H7 (cell line): ENCODE measurements at places on chromosomes 3 and 15. TPM values are rescaled to one million over a fixed set of nuclear protein-coding genes. Genes with fewer than 3 reads are reported as not detected.

CASR gene
- total RNA-seq: 0.10 and 0.15 TPM in 2 replicates

SSR3 gene
- 118 and 140 TPM in 2 replicates for total RNA-seq

MKRN2OS gene
- total RNA-seq: not detected in 2 replicates

RAD51 gene
- 14.2 and 16.1 TPM in 2 replicates for total RNA-seq

CTXN2 gene
- total RNA-seq: 0.07 TPM in 1 of 2 replicates, not detected in the other

CDHR4 gene
- not detected in 2 replicates for total RNA-seq

PP2D1 gene
- not detected in 2 replicates for total RNA-seq

COL6A6 gene
- total RNA-seq: under 0.01 TPM in 1 of 2 replicates, not detected in the other

CNTN4 gene
- 1.00 and 2.3 TPM in 2 replicates for total RNA-seq

CCDC54 gene
- not detected in 2 replicates for total RNA-seq

PARL gene
- total RNA-seq: 37.4 and 55.2 TPM in 2 replicates

CPA3 gene
- not detected in 2 replicates for total RNA-seq

LRRIQ4 gene
- total RNA-seq: 0.15 TPM in 1 of 2 replicates, not detected in the other

BLM gene
- total RNA-seq: 29.7 and 36.4 TPM in 2 replicates

TTC23 gene
- 21.2 and 30.7 TPM in 2 replicates for total RNA-seq

SLC28A2 gene
- total RNA-seq: 0.15 TPM in 1 of 2 replicates, not detected in the other

TMCO5A gene
- total RNA-seq: not detected in 2 replicates

MRAS gene
- 24.4 and 32.0 TPM in 2 replicates for total RNA-seq

SLC12A8 gene
- 9.3 and 9.7 TPM in 2 replicates for total RNA-seq

AGBL1 gene
- total RNA-seq: not detected in 2 replicates

SCG5 gene
- total RNA-seq: 6.0 and 21.2 TPM in 2 replicates

PAQR5 gene
- 3.8 and 3.9 TPM in 2 replicates for total RNA-seq

TRPC1 gene
- total RNA-seq: 16.7 and 18.3 TPM in 2 replicates

EAF2 gene
- total RNA-seq: 3.9 and 5.5 TPM in 2 replicates

TMIE gene
- total RNA-seq: 0.22 and 0.59 TPM in 2 replicates

RASGRP1 gene
- 2.8 and 2.9 TPM in 2 replicates for total RNA-seq

GATA2 gene
- 3.9 and 5.4 TPM in 2 replicates for total RNA-seq

MEGF11 gene
- 0.67 and 0.76 TPM in 2 replicates for total RNA-seq

ECE2 gene
- not detected in 2 replicates for total RNA-seq

SCN11A gene
- total RNA-seq: 0.10 and 0.11 TPM in 2 replicates

IL16 gene
- total RNA-seq: 1.4 TPM in 1 of 2 replicates, not detected in the other

IGF1R gene
- 33.0 and 50.2 TPM in 2 replicates for total RNA-seq

SLC2A2 gene
- total RNA-seq: not detected in 2 replicates

RBMS3 gene
- 9.4 and 14.4 TPM in 2 replicates for total RNA-seq

C3orf49 gene
- total RNA-seq: not detected in 2 replicates

SKOR1 gene
- 0.11 TPM in 1 of 2 replicates, not detected in the other for total RNA-seq

ITIH4 gene
- 0.14 TPM in 1 of 2 replicates, not detected in the other for total RNA-seq

CYP1A2 gene
- total RNA-seq: not detected in 2 replicates

SYNPR gene
- total RNA-seq: 0.24 and 1.4 TPM in 2 replicates

RAB11A gene
- 206 and 229 TPM in 2 replicates for total RNA-seq

SLC51B gene
- not detected in 2 replicates for total RNA-seq

APBA2 gene
- total RNA-seq: 13.9 and 15.6 TPM in 2 replicates

NR2E3 gene
- 0.14 and 0.33 TPM in 2 replicates for total RNA-seq

ZBBX gene
- total RNA-seq: 0.26 and 0.90 TPM in 2 replicates

TAGLN3 gene
- 3.5 and 4.5 TPM in 2 replicates for total RNA-seq

CACNA2D3 gene
- total RNA-seq: 1.6 TPM in 2 replicates

ELL3 gene
- 14.7 and 17.6 TPM in 2 replicates for total RNA-seq

HRG gene
- 0.14 TPM in 1 of 2 replicates, not detected in the other for total RNA-seq

BFSP2 gene
- total RNA-seq: not detected in 2 replicates

PLA2G4B gene
- total RNA-seq: 3.0 and 5.3 TPM in 2 replicates

SNX4 gene
- 22.9 and 32.4 TPM in 2 replicates for total RNA-seq

ZNF501 gene
- total RNA-seq: 0.04 and 0.17 TPM in 2 replicates

CHRD gene
- 4.5 and 10.5 TPM in 2 replicates for total RNA-seq

PLAAT1 gene
- total RNA-seq: 3.7 and 4.5 TPM in 2 replicates

KBTBD13 gene
- total RNA-seq: 0.17 TPM in 1 of 2 replicates, not detected in the other

MAGI1 gene
- total RNA-seq: 26.4 and 34.8 TPM in 2 replicates

ITPKA gene
- total RNA-seq: 0.07 and 0.52 TPM in 2 replicates

PDE12 gene
- 13.2 and 16.1 TPM in 2 replicates for total RNA-seq

AP3B2 gene
- total RNA-seq: 10.4 and 11.6 TPM in 2 replicates
